ENCODE measurements at places on chromosomes 2 and 18.
A peak's percentile ranks its signal among the peaks of the same experiment; 100 is the strongest.

- no peak for DNase-seq
These were observed 176.3 kb downstream of the TWIST2 start for GRCh38 chr2:239024226-239024625.

DNA sequence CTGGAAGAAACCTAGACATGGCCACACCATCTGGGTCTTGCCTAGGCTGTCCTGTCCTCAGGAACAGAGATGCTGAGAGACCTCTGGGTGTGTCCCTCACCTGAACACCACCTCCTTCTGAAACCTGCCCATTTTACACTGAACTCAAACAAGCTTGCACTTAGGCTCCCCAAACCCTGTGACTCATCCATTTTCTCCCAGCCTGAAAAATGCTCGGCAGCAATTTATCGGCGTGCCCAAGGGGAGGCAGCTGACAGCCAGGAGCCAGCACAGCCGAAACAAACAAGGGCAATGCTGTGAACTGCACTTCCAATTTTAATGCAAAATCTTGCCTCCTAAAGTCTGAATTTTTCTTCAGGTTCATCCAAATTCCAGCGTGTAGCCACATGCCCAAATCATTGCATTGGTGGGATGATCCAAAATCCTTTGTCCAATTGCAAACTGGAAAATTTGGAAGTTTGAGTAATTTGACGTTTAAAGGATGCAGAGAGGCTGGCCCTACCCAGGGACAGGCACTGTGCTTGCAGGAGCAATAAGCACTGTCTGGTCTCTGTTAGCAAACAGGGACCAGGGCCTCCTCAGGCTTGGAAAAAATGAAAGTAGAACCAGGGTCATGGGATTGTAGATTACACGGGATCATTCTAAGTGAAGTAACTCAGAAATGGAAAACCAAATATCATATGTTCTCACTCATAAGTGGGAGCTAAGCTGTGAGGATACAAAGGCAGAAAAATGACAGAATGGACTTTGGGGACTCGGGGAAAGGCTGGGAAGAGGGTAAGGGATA, 67.7 kb downstream of the GALNT14 start:
- no peak for DNase-seq

- DNase-seq: no peak
These were observed 71.6 kb upstream of the ACAA2 start for GRCh38 chr18:49884959-49885358.

DNA sequence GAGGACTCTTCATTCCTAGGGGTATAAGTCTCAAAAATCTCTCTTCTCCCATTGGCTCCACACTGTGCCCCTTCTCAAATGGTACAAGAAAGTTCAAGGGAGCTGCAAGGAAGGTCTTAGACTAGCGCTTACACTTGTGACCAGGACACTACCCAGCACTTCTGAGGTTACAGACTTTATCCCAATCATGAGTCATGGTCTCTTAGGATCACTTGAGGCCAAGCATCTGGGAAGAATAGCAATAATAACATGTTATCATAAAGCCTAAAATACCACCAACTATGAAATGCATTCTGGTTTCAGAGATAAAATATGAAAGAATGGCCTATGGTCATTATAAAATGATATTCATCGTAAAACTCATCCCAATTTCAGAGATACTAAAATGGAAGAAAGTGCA, 309.9 kb upstream of the PKDCC start:
- no peak for DNase-seq

GRCh38 chr2:23639406-23639982, 254.5 kb downstream of the KLHL29 start:
- no peak for DNase-seq

- DNase-seq: no peak
These were observed 14.8 kb upstream of the CLASP1 start for GRCh38 chr2:121664086-121664485.

GRCh38 chr18:55968550-55968949, 380.6 kb upstream of the TCF4 start:
- no peak for DNase-seq

- no peak for DNase-seq
These were observed 227.1 kb downstream of the HAUS1 start for GRCh38 chr18:46331316-46331715.

DNA sequence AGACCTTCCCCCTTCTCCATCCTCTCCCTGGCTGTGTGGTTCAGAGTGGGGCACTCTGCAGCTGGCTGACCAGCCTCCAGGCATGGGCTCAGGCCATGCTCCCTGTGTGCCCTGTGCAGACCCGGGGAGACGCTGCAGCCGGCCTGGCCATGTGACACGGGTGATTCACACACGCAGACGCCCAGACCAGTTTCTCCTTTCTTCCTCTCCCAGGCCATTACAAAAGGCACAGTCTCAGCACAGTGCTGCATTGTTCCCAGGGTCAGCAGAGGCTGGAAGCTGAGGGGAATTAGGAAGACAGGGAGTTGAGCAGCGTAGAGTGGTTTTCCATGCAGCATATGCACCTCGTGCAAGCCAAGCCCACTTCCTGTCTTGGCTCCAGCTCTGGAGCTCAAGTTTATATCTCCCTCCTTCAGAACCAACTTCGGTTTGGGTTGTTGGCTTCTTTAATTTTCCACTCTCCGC, 288.5 kb downstream of the TNS1 start:
- DNase-seq: no peak

GRCh38 chr2:98664323-98664722, 55.9 kb downstream of the UNC50 start:
- DNase-seq: peak; percentile 60

GRCh38 chr2:51880153-51880552, 848.2 kb upstream of the NRXN1 start:
- DNase-seq: no peak

DNA sequence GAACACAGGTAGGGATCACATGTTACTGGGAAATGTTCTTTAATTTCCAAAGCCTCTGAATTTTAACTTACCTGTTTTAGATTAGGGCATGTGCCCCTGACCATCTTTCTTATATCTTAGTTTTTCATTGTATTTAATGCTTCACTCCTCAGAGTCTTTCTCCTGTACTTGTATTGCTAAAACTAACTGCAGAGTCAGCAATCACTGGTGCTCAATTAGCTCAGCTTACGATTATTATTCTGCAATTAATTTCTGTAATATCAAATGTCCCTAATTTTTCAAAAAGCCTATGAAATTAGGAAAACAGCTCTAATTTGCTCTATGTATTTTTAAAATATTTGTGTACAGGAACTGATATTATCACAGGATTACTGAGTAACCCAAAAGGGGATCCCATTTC, 693.2 kb upstream of the SLC8A1 start:
- no peak for DNase-seq

- DNase-seq: no peak
These were observed 4.1 kb downstream of the SRSF7 start for GRCh38 chr2:38747007-38747424.

- no peak for DNase-seq
These were observed 30.3 kb upstream of the CABLES1 start for GRCh38 chr18:23105030-23105429.

- peak; percentile 89 for DNase-seq
These were observed at the start of gene SP110 for GRCh38 chr2:230219419-230220331. TSS of gene SP110 (minus strand) at chr2:230219984. CDS start at chr2:230216927, 3,057 bp downstream.

- DNase-seq: no peak
These were observed 5.8 kb upstream of the MEIS1 start for GRCh38 chr2:66428986-66429612.

DNA sequence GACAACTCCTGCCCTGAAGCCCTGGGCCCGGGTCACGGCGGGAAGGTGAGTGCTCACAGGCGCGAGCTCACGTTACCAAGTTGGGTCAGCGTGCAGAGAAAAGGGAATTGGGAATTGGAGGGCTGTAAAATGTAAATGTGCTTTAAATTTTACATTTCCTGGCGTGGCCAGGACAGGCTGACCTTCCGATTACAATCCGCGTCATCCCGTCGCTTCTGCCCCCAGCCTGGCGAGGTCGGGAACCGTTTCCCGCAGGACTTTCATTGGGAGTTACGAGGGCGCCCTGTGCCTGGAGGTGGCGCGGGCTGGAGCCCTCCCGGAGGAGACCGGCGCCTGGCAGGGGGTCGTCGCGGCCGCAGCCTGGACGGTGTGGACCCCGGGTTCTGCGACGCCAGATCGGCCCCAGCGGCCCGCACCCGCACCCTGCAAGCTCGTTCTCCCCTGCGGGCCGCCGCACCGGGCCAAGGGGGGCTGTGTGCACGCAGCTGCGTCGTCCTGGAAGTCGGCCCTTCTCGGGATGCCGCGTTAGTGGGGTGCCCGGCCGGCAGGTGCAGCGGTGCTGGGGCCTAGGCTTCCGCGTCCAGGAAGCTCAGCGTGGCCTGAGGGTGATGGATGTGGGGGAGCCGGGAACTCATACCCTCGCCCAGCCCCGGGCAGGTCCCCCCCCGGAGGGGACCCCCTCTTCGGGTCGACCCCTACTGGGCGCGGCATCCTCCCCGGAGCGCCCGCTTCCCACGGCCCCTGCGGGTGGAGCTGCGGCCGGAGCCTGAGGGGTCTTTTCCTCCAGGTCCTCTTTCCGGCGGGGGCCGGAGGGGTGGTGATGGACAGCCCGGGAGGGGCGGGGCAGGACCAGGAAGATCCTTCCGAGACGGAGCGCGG, 63.9 kb downstream of the LRRFIP1 start:
- peak; percentile 48 for DNase-seq

DNA sequence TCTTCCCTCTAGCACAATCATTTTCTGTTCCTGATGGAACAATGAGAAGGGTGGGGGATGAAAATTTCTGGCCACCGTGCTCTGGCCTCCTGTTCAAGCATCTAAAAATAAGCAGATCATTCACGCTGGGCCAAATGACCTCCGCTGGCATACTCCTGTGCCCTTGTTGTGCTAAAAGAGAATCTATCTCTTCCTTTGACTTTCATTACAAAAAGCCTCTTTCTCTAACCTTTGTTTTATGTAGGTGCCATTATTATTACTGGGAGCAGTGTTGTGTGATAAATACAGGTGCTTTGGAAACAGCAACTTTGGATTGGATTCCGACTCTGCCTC, 44.6 kb upstream of the B3GNT2 start:
- no peak for DNase-seq

DNA sequence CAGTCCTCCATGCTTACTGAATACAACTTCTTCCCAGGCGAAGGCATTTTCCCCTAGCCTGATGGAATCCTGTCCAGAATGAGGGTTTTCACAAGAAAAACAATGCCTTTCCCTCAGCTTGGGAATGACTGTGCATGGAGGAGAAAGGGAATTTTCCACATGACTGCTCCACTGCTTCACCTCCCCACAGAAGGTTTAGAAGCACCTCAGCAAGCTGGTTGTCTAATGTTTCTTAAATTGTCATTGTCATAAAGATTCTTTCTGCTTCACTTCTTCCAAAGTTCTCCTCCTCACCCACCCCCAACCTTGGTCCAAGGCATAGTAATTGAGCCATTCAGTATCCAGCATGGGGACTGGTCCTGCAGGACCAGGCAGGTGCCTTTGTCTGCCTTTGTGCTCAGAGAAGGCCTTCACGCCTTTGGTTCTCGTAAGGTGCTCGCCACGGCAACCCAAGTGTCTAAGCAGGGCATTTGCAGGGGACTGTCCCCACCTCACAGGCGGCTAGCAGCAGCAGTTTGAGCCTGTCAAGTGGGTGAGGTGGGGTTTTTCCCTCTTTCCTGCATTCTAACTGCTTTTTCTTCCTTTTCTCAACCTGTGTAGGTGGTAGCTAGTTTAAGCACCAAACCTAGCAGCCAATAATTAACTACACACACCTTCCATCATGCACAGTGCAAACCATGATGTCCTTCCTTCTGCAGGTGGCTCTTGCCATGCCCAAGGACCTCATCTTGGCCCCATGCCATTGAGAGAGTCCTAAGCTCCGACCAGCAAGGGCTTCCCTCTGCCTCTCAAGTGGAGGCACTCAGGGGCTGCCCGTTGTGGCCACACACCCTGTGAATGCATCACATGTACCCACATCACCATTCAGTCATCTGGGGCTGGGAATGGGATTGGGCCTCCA, 65.7 kb upstream of the BCL2L11 start:
- DNase-seq: no peak

GRCh38 chr2:241911551-241911950, 42.0 kb downstream of the RTP5 start:
- no peak for DNase-seq

DNA sequence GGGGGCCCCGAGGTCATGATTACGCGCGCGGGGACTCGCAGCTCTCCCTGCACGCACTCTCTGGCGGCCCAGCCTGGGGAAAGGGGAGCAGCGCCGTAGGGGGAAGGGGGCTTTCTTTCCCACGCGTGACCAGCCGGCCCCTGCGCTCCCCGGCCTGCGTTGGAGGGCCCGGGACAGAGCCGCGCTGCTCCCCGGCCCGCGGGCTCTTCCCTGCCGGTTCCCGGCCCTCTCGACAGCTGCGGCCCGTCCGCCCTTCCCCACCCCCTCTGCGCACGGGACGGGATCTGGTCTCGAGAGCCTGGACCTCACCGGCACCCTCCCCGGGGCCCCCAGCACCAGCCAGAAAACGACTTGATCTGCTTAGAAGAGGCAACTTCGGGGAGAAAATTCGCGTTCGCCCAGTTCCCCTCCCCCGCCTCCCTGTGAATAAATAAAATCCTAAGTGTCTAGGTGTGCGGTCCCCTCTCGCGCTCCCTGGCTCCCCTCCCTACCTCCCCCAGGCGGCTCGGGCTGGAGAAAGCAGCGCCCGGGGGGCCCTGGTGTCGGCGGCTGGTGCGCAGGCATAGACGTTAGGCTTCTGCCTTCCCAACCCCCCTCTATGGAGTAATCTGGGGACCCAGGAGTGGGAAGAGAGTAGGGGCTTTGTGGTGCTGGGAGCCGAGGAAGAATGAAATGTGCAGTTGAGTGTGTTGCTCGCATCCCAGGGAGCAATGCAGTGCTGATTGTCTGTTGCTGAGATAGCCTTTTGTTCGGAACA, 803 bp upstream of the FIGN start:
- DNase-seq: no peak

GRCh38 chr2:3403587-3404334, 24.3 kb downstream of the TRAPPC12 start:
- no peak for DNase-seq

DNA sequence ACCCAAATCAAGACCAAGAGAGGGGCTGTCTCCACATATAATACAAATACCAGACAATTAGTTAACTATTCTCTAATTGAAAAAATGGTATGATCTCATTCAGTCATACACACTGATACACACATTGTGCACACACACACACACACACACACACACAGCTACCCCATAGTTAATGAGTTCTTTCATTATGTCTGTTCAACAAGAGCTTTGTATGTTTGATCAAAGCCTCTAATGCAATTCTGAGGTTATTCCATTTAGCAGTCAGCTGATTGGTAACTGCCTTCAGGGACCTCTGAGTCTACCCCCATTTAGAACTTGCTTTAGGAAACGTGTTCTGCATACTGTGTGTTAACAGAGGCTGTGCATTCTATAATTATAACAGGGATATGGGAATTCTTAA, 741.4 kb upstream of the LRRTM4 start:
- no peak for DNase-seq

Measured in CD8-positive, alpha-beta T cell (primary cell).